ENCODE measurements at places on chromosomes 5 and 9.
A peak's percentile ranks its signal among the peaks of the same experiment; 100 is the strongest.

DNA sequence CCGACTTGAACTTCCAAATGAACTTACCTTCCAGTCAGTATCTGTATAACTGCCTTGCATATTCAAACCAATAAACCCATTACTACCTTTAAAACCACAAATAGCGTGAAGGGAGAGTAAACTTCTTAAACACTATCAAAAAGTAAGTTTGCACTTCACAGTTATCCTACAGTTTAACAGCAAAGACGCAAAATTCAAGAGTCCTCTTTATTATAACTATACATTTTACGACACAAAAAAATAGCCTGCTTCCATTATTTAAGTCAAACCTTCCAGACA lies 1.8 kb downstream of the PTBP3 start:
- DNase-seq, result no peak

DNA sequence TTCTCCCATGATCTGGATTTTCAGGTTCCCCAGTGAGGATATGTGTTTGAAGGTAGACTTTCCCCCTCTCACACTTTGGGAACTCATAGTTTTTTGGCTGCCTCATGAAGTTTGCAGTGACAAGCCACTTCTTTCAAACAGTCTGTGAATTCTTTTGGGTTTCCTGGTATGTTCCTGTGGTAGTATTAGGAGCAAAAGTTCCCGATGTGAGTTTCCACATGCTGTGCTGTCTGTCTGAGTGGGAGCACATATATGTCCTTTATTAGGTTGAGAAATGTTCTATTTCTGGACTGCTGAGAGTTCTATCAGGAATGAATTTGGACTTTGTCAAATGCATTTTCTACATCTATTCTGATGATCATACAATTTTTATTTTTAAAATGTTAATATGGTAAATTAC lies 273.2 kb upstream of the TARS1 start:
- DNase-seq, result no peak

- no peak for DNase-seq
Measured at GRCh38 chr5:17448877-17449276, 49.2 kb upstream of the TAF11L2 start.

GRCh38 chr9:96514108-96514799 lies 64.3 kb downstream of the HABP4 start:
- no peak for DNase-seq

DNA sequence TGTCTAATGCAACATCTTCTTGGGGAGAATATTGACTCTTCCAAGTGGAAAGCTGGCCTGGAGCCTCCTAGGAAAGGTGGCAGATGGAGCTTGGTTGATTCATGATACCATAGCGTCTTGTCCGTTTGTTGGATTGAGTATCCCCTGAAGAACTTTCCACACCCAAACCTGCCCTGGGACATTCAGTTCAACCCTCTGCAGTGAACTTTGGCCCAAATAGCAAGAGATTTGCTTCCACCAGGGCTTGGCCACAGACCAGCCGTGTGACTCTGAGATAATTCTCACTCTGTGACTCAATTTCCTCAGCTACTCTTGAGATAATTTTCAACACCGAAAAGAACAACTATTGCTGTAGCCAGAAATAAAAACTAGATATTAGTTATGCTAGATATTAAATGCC lies 108.0 kb upstream of the RAD23B start:
- no peak for DNase-seq

GRCh38 chr5:19619571-19619970 lies 368.4 kb downstream of the CDH18 start:
- DNase-seq, result no peak

DNA sequence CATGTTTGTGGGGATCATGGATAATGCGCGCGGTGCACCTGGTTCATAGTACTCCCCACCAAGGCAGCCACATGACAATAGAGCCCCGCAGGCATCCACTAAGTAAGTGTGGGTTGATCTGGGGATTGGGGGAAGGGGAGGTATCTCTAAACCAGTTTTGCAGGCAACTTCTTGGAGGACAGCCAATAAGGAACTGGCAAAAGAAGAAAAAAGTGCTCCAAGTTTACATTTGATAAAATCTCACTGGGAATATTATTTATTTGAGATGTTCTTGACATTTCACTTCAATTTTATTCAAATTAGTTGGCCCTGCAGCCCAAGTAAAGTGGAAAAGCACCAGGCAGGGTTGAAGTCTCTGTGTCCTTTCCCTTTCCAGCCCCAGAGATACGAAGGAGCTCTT lies 8.5 kb downstream of the FBP1 start:
- DNase-seq, result no peak

GRCh38 chr5:158812408-158812807 lies 287.3 kb downstream of the EBF1 start:
- DNase-seq, result peak; percentile 69

DNA sequence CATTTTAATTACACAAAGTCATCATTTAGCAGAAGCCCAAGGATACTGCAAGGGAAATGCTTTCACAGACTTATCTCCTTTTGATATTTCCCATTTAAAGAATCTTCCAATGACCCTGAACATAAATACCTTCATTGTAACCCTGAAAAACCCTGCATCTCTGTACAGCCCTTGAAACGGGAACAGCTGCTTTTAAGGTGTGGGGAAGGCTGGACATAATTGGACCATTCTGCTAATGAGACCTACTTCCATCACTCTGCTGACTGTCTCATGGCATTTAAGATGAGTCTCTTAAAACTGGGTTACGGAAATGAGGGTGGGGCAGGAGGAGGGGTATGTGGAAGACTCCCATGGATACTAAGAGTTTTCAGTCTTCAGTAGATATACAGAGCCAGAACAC lies 485.8 kb downstream of the BRINP1 start:
- DNase-seq, result no peak

GRCh38 chr9:133915534-133916158 lies 76.5 kb downstream of the VAV2 start:
- no peak for DNase-seq

DNA sequence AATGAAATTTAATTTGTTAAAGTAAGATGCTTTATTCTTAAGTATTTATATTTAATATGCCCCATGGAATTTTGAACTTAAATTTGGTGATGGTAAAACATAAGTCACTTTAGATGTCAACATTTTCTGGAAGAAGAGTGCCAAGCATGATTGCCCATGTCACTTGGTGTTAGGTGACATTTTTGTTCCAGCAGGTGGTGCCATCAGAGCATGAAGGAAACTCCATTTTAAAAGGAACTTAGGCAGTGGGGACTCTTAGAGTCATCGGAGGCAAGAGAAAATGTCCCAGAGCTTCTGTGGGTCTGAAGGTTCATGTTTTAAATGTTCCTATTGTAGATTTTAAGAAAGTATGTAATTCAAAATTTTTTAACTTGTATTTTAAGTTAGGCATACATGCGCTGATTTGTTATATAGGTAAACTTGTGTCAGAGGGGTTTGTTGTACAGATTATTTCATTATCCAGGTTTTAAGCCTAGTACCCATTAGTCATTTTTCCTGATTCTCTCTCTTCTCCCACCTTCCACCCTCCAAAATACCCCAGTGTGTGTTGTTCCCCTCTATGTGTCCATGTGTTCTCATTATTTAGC lies 789.3 kb downstream of the SEMA5A start:
- no peak for DNase-seq

DNA sequence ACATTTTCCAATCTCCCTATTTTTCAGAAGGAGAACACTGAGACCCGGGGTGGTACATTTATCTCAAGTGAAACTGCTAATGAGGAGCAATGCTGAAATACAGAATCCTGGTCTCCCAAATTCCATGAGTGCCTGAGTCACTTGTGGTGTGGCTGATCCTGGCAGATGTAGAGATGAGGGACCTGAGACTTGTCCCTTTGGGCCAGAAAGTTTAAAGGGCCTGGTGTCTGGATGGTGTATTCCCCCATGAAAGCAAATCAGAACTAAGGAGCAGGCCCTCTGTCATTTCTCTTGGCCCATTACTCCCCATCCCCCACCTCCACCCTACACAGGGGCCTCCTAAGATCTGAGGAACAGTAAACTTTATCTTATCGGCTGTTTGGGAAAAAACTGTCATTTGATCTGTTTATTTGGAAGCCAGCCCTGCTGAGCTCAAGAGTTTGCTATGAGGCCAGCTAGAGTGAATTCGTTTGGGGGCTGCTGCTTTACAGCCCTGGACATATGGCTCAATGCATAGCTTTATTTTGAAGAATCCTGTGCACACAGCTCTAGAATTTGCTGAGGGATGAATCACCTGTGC lies 140.3 kb downstream of the LHFPL2 start:
- no peak for DNase-seq

Data from stimulated activated CD4-positive, alpha-beta T cell treated with anti-CD3 and anti-CD28 coated beads, Interleukin-15, amount 100 ng/mL, for 24 hours (primary cell).